ENCODE measurements at places on chromosomes 7 and 10. TPM values are rescaled to one million over a fixed set of nuclear protein-coding genes. Genes with fewer than 3 reads are reported as not detected.
A peak's percentile ranks its signal among the peaks of the same experiment; 100 is the strongest.

The GPR85 gene
- total RNA-seq: 2.6 TPM

The ACTL6B gene
- total RNA-seq: not detected

The MOGAT3 gene
- total RNA-seq: not detected

The SMO gene
- 2.3 TPM for total RNA-seq

The CALHM2 gene
- 19.6 TPM for total RNA-seq

The TCERG1L gene
- total RNA-seq: not detected

The CFAP69 gene
- total RNA-seq: 2.6 TPM

The ITPRID1 gene
- total RNA-seq: not detected

GRCh38 chr10:124086097-124086710, 7.2 kb downstream of the CHST15 start:
- DNase-seq: no peak

GRCh38 chr7:45068236-45069023, 20.3 kb downstream of the NACAD start:
- no peak for DNase-seq

GRCh38 chr10:50367732-50368131, 116.4 kb upstream of the ASAH2 start:
- peak; percentile 64 for DNase-seq

DNA sequence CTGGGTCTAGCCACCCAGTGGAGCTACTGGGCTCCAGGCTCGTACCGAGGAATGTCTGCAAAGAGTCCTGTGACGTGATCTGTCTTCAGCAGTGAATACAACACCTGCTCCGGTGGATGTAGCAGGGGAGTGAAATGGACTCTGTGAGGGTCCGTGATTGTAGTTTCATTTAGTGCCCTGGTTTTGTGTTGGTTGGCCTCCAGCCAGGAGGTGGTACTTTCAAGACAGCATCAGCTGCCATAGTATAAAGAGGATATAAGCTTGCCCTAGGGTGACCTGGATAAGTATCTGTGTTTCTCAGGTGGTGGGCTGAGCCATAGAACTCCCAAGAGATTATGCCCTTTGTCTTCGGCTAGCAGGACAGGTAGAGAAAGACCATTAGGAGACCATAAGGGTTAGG, 24.6 kb upstream of the WNT2 start:
- DNase-seq: no peak

DNA sequence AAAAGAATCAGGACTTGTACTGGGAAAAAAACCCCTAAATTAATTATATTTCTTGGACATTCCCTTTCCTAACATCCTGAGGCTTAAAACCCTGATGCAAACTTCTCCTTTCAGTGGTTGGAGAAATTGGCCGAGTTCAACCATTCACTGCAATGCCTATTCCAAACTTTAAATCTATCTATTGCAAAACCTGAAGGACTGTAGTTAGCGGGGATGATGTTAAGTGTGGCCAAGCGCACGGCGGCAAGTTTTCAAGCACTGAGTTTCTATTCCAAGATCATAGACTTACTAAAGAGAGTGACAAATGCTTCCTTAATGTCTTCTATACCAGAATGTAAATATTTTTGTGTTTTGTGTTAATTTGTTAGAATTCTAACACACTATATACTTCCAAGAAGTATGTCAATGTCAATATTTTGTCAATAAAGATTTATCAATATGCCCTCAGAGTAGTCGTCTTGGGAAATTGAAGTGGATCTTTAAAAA, 6.6 kb downstream of the EMX2 start:
- DNase-seq: peak; percentile 53

GRCh38 chr7:52959336-52959735, 76.1 kb upstream of the POM121L12 start:
- peak; percentile 59 for DNase-seq

DNA sequence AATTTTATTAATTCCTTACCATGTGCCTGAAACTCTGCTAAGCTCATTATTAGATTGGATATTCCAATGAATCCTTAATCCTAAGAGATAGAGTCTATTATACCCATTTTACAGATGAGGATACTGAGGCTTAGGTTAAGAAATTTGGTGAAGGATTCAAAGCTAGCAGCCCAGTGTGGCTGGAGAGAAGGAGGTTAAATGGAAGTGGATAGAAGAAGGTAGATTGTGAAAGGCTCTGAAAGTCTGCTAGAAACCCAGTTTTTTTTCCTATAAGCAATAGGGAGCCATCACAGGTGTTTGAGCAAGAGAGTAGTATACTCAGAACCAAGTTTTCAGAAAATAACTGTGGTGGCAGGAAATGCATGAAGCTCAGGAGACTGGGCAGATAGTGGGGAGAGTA, 265.8 kb upstream of the NEBL start:
- no peak for DNase-seq

GRCh38 chr10:6574664-6575176, 5.4 kb downstream of the PRKCQ start:
- no peak for DNase-seq

GRCh38 chr10:110013630-110014293, 6.0 kb downstream of the ADD3 start:
- DNase-seq: no peak

DNA sequence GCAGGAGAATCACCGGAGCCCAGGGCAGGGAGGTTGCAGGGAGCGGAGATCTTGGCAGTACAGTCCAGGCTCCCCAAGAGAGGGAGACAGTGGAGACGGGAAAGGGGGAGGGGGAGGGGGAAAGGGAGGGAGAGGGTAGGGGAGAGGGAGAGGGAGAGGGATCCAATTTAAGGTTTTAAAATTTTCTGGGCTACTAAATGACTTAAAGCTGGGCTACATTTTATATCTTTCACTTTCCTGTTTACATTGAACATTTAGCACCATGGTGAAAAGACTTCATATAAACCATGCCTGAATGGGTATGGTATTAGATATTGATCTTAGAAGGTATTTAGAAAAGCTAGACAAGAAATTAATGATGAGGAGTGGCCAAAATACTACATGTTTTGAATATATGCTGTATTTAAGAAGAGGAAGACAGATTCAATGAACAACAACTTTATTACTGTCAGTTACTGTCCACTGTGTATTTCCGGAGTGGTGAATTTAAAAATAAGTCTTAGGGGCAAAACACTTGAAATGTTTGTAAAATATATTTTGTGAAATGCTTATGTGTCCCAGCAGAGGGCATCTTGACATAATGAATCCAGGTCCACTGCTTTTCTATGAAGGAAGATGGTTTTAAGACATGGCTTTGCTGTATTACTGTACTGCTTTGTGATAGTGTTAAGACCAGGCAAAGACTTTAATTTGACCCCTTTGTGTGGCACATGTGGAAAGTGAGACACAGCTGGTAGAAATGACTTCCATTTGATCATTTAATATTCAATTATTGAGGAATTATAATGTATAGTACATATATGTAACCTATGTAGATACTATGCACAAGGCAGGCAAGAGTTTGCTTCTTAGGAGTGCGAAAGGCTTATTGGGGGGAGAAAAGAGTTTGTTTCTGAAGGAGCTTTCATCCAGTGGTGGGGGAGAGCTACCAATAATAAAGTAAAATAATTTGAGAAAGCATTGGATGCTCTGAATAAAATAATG, 52.8 kb downstream of the NRF1 start:
- peak; percentile 75 for DNase-seq

DNA sequence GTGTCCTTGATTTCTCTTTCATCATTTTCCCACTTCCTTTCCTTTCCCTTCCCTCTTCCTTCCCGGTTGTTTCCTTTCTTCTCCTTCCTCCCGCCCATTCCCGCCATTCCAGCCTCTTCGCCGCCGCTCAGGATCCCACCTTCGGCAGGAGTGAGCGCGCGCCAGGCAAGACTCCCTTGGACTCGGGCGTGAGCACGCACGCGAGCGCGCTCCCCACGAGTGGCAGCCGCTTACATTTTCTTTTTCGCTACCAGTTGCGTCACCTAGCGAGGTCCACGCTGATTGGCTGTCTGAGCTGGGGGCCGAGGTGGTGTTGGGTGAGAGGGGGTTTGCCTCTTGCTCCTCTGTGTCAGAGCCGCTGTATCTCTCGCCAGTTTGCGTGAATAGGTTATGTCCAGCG, 11.8 kb downstream of the ZAN start:
- peak; percentile 72 for DNase-seq

DNA sequence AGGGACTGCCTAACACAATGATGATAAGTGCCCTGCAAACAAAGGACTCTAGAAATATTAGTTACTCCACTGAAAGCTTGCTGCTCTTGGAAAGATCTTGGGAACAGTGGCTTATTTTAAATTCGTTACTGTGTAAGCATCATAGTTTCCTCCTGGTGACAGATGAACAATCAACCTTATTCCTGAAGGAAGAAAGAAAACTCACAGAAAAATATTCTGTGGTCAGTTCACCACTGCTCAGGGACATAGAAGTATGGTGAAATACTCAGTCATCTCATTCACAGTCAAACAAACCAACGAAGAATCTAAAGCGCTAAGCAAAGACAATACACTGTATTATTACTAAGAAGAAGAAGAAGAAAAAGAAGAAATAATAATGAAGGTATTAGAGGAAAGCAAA, 27.8 kb downstream of the MKX start:
- no peak for DNase-seq

DNA sequence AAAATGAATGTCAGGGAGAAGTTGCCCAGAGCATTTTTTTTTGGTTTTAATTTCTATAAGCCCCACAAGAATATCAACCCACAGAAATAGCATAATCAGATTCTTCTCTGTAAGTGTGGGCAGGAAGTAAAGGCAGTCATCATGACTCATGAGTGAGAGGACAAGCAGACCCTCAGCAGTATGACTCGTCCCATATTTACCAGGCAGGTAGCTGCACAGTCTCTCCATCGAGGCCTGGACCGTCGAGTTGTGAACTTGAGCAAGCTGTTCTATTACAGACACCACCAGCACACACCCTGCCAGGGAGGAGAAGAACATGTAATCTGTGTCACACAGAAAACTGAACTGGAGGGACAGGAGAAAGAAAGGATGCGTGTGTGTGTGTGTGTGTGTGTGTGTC, 37.8 kb downstream of the AOAH start:
- DNase-seq: no peak

- DNase-seq: no peak
These were observed 71.0 kb downstream of the SVOPL start for GRCh38 chr7:138630059-138630610.

DNA sequence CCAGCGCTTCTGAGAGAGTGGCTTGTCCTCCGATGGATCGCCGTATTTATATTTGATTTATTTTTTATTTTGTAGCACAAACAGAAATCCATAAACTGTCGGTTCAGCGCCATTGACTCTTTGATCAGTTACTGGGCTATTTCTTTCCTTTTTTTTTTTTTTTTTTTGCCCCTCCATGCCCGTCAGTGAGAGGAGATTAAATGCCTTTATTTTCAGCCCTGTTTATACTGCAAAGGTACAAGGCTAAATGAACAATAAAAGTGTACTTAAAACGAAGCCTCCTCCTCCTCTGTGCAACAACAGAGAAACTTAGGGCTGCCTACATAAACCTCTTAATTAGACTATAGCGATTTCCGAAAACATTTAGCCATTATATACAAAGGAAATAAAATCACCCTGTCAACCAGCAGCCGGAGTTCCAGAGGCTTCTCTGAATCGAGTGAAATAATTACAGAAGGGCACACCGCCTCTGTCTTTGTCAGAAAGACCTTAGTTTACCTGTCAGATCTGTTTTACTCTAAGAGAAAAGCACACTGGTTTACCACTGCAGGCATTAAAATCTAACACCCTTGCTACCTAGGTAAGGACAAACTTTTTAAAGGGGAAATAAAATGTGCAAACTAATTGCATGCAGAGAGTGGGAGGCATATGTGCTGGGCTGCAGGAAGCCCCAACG, 3.5 kb downstream of the EBF3 start:
- no peak for DNase-seq

DNA sequence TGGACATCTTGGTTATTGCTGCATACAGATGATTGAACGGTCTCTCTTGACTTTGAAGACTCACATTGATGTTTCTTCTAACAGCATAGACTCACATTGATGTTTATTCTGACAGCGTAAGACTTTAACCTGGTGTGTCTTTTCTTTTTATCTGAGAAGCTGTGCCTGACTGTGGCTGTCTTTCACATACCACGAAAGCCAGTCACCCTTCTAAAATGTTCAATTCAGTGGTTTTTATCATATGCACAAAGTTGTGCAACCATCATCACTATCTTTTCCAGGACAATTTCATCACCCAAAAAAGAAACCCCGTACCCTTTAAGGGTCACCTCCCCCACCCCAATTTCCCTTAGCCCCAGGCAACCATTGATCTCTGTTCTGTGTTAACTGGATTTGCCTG, 24.7 kb downstream of the CELF2 start:
- no peak for DNase-seq

- DNase-seq: no peak
These were observed 81.6 kb upstream of the PRR15 start for GRCh38 chr7:29482056-29482455.

GRCh38 chr7:130897515-130898419, 163.8 kb upstream of the KLF14 start:
- DNase-seq: no peak

DNA sequence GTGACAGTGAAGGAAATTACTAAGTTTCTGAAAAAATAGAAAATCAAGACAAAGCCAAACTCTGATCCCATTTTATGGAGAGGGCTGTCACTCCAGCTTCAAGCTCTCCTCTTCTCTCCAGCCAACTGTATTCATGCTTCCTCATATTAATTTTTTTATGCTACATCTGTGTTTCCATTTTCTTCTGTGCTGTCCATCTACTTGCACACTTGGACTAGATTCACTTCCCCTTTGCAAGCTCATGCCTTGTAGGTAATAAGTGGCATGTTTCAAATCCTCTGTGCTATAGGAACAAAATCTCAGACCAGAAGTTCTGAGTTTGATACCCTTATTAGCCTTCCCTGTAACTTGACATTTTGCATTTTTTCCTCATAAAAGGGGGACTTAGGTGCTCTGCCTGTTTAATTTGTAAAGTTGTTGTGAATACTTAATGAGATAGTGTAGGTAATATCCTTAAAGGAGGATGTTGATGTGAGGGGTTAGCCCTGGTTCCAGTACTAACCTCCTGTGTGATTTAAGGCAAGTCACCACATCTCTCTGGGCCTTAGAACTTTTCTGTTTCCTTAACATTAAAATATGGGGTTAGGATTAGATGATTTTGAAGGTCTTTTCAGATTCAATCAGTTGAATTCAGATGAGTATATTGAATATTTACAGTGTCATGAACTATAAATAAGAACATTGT, 358.8 kb downstream of the BBS9 start:
- no peak for DNase-seq

GRCh38 chr7:115232041-115232440, 310.1 kb downstream of the MDFIC start:
- no peak for DNase-seq

DNA sequence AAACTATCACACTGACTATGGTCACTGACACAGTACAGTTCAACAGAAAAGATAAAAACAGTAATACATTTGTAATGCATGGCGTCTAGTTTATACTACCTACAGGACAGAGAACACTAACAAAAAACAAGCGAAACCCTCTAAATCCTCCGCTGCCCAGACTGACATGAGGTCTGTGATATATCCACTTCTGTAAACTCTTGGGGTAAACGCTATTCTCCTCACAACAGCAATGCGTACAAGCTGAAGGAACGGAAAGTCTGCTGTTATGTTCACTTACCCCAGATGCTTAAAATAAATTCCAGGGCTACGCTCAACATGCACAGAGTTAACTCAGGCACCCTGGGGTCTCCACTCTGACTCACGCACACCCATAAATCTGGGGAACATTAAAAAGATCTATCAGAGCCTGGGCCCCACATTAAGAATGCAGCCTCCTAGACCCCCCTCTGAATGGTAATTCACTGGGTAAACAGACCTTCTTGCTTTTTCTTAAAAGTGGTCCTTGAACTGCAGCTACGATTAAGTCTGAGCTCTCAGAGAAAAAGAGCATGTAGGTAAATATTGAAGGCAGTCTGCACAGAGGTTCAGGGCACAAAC, 105.6 kb downstream of the CTBP2 start:
- no peak for DNase-seq

GRCh38 chr7:16889305-16889704, 7.5 kb upstream of the AGR3 start:
- no peak for DNase-seq
